ENCODE measurements at places on chromosomes 12 and 14. TPM values are rescaled to one million over a fixed set of nuclear protein-coding genes. Genes with fewer than 3 reads are reported as not detected.

Gene KRT6B
- not detected for polyA plus RNA-seq

Gene ENO2
- polyA plus RNA-seq = 228 TPM

Gene MUCL1
- not detected for polyA plus RNA-seq

Gene OR11H7
- polyA plus RNA-seq = not detected

Gene CLEC1B
- polyA plus RNA-seq = not detected

Gene CD4
- not detected for polyA plus RNA-seq

Gene KCNC2
- 7.4 TPM for polyA plus RNA-seq

Gene ANO2
- 1.8 TPM for polyA plus RNA-seq

Gene DHRS2
- polyA plus RNA-seq = 1.3 TPM

Gene ASPG
- polyA plus RNA-seq = 1.4 TPM

Gene TDP1
- 45.1 TPM for polyA plus RNA-seq

Gene CELA1
- polyA plus RNA-seq = not detected

Gene DAO
- polyA plus RNA-seq = not detected

Gene RIPK3
- polyA plus RNA-seq = not detected

Gene FGD4
- polyA plus RNA-seq = 15.7 TPM

Gene GLIPR1L1
- polyA plus RNA-seq = not detected

Gene KRT72
- not detected for polyA plus RNA-seq

Gene IAPP
- polyA plus RNA-seq = not detected

Gene MANSC4
- polyA plus RNA-seq = 0.54 TPM

Gene MYH7
- 0.08 TPM for polyA plus RNA-seq

Gene LRRC10
- not detected for polyA plus RNA-seq

Gene OR4L1
- not detected for polyA plus RNA-seq

Gene RECQL
- polyA plus RNA-seq = 28.8 TPM

Gene SPATA7
- polyA plus RNA-seq = 33.4 TPM

Gene GNS
- polyA plus RNA-seq = 33.6 TPM

Gene FRS2
- polyA plus RNA-seq = 20.2 TPM

Gene AQP6
- not detected for polyA plus RNA-seq

Gene SYT1
- 103 TPM for polyA plus RNA-seq

Gene GNB3
- 18.8 TPM for polyA plus RNA-seq

Gene KRT8
- 0.46 TPM for polyA plus RNA-seq

Gene BCL11B
- polyA plus RNA-seq = 104 TPM

Gene CATSPERB
- not detected for polyA plus RNA-seq

Gene STYK1
- 0.26 TPM for polyA plus RNA-seq

Gene C12orf56
- 0.06 TPM for polyA plus RNA-seq

Gene KRT6C
- polyA plus RNA-seq = not detected

All from neural cell (in vitro differentiated cells).